MCF 10A (cell line): ENCODE measurements at places on chromosomes 4 and X. TPM values are rescaled to one million over a fixed set of nuclear protein-coding genes. Genes with fewer than 3 reads are reported as not detected.

GRCh38 chrX:1108501-1109445 is 103.7 kb downstream of the CRLF2 start:
- H3K27ac ChIP-seq: no peak overlapping the region
- no peaks in the 10 kb centered on the region for H3K4me1 ChIP-seq
- H3K36me3 ChIP-seq: peaks cover 4% of the 10 kb centered on the region
- H3K27me3 ChIP-seq: no peaks in the 10 kb centered on the region
- DNase-seq: no peak
- no peak overlapping the region for H3K4me3 ChIP-seq

DNA sequence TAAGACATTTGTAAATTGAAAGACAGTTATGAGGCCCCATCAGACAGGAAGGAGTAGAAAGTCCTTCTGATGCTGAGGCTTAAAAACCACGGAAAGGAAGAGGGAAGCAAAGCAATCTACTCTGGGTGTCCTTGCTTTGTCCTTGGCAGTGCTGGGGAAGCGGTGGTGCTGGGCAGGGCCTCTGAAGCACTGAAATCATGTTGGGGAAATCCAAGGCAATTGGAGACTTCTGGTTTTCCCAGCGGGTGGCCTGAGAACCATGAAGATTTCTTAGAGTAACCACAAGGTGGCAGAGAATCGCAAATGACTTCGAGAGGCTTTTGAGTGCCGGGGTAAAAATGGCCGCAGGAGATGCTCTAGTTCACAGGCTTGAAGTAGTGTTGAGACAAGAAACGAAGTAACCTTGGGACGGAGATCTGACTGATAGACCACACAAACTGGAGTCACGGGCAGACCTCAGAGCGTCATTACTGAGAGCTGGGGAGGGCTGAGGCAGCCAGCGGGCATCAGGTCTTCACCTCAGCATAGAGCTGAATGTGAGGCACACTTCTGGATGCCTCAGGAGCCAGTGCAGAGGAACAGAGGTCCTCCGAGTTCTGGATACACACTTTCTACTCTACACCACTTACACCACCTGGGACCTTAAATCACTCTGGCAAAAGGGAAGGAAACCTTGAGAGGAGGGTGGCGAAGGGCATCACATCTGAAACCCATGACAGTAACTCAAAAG is 130.7 kb upstream of the GPRIN3 start:
- no peak overlapping the region for H3K27ac ChIP-seq
- no peaks in the 10 kb centered on the region for H3K27me3 ChIP-seq
- no peak overlapping the region for H3K4me3 ChIP-seq

GRCh38 chr4:7403001-7403400 is 31.7 kb downstream of the PSAPL1 start:
- peak overlapping the region; percentile 6 for H3K27ac ChIP-seq
- H3K4me1 ChIP-seq: peaks cover 12% of the 10 kb centered on the region
- peaks cover 17% of the 10 kb centered on the region for H3K27me3 ChIP-seq
- H3K36me3 ChIP-seq: no peaks in the 10 kb centered on the region
- no peak overlapping the region for H3K4me3 ChIP-seq

LANCL3 gene
- 0.47 and 0.54 TPM in 2 replicates for total RNA-seq

GRCh38 chrX:1226249-1226648 is 13.8 kb upstream of the CRLF2 start:
- DNase-seq: no peak
- H3K36me3 ChIP-seq: no peaks in the 10 kb centered on the region
- no peak overlapping the region for H3K27ac ChIP-seq
- H3K4me3 ChIP-seq: no peak overlapping the region
- H3K27me3 ChIP-seq: no peaks in the 10 kb centered on the region
- H3K4me1 ChIP-seq: no peaks in the 10 kb centered on the region

DNA sequence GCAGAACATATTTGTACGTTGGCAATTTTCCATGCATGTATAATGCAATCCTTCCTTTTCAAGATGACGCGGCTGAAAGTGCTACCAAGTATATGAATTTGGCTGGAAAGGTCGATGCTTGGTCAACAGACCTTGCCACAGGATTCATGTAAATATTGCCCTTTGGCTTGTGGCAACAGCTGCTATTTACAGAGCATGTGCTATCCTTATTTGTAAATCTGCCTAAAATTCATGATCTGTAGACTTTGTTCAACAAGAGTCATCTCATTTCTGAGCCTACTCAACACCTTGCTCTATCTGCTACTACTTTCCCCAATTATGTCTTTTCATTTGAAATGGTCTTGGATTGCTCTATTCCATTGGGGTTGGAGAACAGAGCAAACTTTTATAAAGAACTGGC is 1.9 kb upstream of the SMARCA1 start:
- no peak for DNase-seq
- no peak overlapping the region for H3K4me3 ChIP-seq
- H3K27ac ChIP-seq: no peak overlapping the region
- H3K36me3 ChIP-seq: no peaks in the 10 kb centered on the region

- no peak overlapping the region for H3K27ac ChIP-seq
- no peak for DNase-seq
- no peak overlapping the region for H3K4me3 ChIP-seq
- no peaks in the 10 kb centered on the region for H3K4me1 ChIP-seq
- no peaks in the 10 kb centered on the region for H3K36me3 ChIP-seq
Observed at GRCh38 chr4:81757691-81758090, 286.0 kb upstream of the RASGEF1B start.

- no peak overlapping the region for H3K27ac ChIP-seq
- no peak overlapping the region for H3K4me3 ChIP-seq
- DNase-seq: no peak
Observed at GRCh38 chr4:118981171-118981838, 92.7 kb downstream of the SYNPO2 start.
